ENCODE measurements at places on chromosomes 11 and 22.

- no peak for DNase-seq
These were observed 51.4 kb downstream of the BDNF start for GRCh38 chr11:27648840-27649239.

DNA sequence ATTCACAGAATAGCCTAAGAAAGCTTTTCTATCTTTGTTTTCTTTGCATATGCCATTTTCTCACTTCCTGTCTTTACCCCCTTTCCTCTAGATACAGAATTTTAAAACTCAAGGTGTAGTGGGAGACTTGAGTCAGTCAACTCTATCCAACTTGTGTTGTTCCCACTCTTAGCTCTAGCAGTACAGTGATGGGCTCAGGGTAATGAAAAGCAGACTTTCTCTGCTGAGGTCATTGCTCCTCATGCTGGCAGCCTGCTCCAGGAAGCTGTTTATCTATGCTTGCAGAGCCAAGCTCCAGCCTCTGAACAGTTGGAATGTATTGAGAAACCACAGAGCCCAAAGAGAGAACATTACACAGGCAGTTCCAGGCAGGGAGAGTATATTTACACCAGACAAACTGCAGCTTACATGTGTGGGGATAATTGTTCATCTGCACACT lies 68.1 kb downstream of the CSTPP1 start:
- peak; percentile 11 for DNase-seq

DNA sequence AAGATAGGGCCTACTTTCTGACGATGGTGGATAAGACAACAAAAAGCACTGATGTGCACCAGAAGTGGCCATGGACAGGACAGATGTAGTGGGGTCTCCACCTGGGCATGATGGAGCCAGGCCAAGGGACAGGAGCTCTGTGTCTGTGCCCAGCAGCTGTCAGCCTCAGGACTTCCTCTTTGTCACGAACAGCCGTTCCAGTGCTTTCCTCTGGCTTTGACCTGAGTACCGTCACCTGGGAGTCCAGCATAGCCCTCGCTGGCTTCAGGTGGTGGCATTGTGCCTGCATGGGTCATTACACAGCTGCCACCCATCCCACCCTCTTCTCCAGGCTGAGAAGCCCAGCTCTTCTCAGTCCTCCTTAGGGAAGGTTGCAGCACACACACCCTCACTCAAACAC lies 137.8 kb downstream of the GRIK4 start:
- no peak for DNase-seq

DNA sequence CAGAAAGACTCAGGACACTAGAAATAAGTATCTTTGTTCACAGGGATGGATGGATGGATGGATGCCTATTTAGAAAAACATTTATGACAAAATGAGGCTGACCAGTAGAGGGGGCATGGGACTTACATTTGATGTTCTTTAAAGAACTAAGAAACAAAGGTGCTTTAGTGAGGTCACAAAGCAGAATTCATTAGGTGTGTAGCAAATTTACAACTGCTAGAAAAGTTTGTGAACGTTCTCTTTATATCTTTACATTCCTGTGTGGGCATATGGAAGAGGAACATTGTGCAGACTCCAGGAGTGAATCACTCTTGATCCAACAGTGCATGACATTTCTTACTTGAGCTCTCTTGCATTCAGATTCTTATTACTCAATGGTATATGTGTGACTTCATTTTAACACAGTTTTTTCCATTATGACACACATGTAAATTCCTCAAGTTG lies 15.8 kb upstream of the SIK2 start:
- peak; percentile 80 for DNase-seq

- DNase-seq = no peak
These were observed 404.5 kb upstream of the LARGE1 start for GRCh38 chr22:34324763-34325162.

GRCh38 chr11:34957206-34957605 lies 40.8 kb downstream of the PDHX start:
- peak; percentile 61 for DNase-seq

- DNase-seq = no peak
These were observed 25.2 kb downstream of the DCPS start for GRCh38 chr11:126328938-126329643.

DNA sequence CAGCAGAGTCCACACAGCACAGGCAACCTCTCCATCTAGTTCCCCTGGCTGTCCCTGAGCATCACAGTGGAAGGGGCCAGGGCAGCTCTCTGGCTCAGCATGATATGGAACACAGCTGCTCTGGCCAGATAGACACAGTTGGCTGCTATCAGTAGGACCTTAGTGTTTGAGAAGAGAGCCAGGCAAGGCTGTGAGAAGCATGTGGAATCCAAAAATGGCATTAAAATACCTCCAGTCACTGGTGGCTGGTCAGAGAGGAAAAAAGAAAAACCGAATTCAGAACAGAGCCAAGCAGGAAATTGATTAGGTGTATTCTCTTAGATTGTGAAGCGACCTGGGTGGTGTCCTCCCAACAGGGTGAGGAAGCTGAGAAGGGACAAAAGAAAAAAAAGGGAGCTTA lies 27.9 kb downstream of the SERPINH1 start:
- no peak for DNase-seq

DNA sequence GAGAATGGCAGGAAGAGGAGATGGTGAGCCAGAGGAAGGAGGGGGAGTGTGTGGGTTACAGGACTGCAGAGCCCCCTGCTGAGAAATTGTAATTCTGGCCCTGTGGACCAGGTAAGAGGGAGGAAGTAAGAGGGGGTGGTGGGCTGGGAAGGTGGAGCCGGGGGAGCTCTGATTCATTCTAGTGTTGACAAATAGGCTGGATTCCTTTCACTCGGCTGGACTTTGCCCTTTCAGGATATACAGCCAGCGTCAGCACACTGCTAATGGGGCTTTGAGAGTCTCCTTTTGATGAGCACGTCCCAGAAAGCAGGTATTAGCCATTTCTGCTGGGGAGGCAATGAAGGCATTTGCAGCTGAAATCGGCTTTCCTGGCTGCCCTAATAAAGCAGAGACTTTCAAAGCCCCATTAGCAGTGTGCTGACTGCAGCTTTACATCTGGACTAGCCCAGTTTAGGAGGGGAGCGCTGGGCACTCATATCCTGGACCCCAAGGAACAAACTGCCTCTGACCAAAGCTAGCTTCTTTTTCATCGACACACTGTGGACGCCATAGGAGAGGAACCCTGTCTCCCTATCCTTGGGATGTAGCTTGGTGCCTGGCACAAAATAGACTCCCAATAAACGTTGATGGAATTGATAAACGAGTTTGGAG lies 44.8 kb upstream of the CADM1 start:
- no peak for DNase-seq

DNA sequence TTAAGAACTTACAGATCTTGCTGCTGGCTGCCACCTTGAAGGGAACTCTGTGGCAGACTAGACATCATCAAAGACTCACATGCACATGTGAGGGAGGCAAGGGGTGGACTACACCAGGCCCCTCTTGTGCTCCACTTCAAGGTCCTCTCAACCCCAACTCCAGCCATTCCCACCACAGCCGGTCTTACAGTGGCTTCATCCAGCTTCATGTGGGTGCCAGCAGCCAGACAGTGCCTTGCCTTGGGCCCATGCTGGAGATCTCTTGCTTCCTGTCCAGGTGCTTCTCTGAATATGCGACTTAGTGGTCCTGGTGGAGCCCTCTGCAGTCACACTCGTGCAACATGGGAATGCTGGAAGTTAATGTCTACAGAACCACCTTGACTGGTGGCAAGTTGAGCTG lies 44.6 kb upstream of the WNT7B start:
- DNase-seq = no peak

DNA sequence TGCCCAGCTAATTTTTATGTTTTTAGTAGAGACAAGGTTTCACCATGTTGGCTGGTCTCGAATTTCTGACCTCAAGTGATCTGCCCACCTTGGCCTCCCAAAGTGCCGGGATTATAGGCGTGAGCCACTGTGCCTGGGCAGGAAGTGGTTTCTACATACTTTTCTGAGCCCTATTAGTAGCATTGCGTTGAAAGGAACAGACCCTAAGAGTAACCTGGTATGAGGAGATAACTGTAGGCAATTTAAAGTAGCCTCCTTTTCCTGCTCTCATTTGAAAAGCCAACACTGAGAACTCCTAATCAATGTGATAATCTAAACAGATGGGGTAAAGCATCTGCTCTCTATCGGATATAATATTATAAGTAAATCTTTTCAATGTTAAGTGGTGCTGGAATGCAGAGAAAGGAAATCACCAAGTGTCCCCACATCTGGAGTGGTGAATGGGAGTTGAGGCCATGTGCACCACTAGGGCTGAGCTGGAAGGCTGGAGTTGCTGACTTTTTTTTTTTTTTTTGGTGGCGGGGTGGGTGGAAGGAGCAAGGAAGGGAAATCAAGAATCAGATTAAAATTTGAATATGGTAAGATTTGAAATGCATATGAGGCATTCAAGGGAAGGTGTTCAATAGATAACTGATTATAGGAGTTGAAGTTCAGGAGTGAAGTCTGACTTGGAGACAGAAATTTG lies 20.7 kb downstream of the PDHX start:
- DNase-seq = no peak

DNA sequence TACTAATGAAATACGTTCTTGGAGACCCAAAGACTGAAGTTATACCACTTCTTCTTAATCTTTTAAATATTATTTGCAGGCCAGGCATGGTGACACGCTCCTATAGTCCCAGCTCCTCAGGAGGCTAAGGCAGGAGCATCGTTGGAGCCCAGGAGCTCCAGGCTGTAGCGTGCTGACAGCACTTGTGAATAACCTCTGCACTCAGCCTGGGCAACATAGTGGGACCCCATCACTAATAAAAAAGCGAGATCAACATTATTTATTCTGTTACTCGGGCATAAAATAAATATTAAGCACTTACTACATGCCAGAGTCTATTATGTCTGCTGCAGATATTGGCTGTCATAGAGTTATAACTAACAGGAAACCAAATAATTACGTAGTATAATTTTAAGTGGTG lies 720 bp upstream of the MED17 start:
- no peak for DNase-seq

DNA sequence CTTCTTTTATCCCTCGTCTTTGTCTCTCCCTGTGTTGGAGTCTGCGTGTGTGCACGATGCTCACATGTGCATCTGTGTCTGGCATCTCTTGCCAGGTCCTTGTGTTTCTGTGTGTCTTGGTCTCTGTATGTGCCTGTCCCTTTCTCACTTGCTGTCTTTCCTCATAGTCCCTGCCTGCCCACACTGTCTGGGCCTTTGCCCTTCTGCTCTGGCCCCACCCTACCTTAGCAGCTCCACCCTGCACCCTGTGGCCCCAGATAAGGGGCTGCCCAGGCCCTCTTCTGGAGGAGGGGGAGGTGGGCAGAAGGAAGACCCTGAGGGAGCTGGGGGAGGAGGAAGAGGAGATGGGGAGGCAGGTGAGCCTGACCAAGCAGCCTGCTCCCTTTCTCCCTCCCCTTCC lies 2.8 kb downstream of the EHBP1L1 start:
- no peak for DNase-seq
